ENCODE measurements at places on chromosomes 4 and X.
A peak's percentile ranks its signal among the peaks of the same experiment; 100 is the strongest.

DNA sequence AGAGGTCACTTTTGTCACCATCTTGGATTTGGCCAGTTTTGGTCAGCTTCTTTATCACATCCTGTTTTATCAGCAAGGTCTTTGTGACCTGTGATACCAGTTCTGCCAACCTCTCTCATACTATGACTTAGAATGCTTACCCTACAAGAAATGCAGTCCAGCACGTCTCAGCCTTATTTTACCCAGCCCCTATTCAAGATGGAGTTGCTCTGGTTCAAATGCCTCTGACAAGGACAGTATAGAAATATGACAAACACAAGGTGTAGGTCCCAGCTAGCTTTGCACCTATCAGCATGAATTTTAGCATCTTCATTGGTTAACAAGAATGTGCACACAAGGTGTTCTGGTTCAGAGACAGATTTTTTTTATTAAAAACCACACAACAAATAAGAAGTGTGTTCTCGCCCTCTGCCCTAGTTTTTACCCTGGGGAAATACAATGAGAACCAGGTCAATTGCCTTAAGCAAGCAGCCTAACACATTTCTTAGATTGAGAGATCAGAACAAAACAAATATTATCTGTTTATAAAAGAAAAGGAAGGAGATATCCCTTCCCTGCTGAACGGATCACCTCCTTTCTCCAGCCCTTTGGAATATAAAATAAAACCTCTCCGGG, 962.3 kb upstream of the PRKX start:
- no peaks in the 10 kb centered on the region for H3K4me1 ChIP-seq
- no peaks in the 10 kb centered on the region for H3K27me3 ChIP-seq
- no peak overlapping the region for H3K27ac ChIP-seq
- no peak overlapping the region for H3K4me3 ChIP-seq

DNA sequence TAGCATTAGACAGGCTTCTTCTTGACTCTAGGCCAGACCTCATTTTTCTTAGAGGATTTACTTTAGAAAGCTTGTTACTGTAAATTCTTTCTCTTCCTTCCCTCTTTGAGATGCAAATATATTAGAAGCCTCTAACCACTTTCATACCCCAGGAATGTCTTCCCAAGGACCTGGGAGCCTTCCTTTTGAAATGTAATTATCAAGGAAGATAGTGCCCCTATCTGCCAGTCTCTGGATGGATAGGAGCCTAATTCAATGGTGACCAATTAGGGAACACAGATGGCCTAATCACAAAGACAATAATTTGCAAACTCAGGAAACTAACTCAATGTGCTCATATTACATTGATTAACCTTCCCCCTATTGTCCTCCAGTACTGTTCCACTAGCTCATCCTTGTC, 145.6 kb upstream of the DCAF8L1 start:
- H3K36me3 ChIP-seq: no peaks in the 10 kb centered on the region
- H3K4me1 ChIP-seq: no peaks in the 10 kb centered on the region
- H3K4me3 ChIP-seq: no peak overlapping the region
- DNase-seq: no peak

DNA sequence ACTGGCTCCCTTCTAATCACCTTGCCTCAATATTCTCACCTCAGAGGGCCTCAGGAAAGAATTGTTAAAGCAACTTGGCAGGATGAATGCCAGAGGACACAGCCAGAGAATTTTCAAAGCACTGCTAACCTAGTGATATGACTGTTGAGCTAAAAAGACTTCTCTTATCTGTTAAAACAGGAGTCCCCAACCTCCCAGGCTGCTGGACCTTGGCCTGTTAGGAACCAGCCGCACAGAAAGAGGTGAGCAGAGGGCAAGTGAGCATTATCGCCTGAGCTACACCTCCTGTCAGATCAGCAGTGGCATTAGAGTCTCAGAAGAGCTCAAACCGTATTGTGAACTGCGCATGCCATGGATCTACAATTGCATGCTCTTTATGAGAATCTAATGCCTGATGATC, 1.7 kb upstream of the KCNE5 start:
- no peaks in the 10 kb centered on the region for H3K36me3 ChIP-seq
- H3K4me1 ChIP-seq: no peaks in the 10 kb centered on the region
- no peak overlapping the region for H3K4me3 ChIP-seq
- H3K27me3 ChIP-seq: no peaks in the 10 kb centered on the region

DNA sequence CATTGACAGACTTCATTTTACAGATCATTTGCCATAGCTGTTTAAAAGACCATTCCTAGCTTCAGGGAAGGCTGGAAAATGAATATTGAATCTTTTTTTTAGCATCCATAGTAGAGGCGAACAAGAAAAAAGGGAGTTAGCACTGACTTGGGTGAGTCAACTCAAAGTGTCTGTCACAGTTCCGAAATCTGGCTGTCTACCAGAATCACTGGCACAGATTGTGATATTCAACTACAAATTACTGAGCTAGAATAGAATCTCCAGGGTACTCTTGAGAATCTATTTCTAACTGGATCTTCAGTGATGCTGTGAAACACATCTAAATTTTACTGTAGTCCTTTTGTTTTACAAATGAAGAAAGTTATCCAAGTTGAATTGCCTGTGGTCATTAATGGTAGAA, 31.5 kb downstream of the SEC24B start:
- no peak overlapping the region for H3K4me3 ChIP-seq
- no peaks in the 10 kb centered on the region for H3K27me3 ChIP-seq
- peaks cover 4% of the 10 kb centered on the region for H3K4me1 ChIP-seq
- H3K27ac ChIP-seq: no peak overlapping the region
- DNase-seq: no peak

- H3K4me1 ChIP-seq: no peaks in the 10 kb centered on the region
- no peak overlapping the region for H3K4me3 ChIP-seq
- H3K36me3 ChIP-seq: peaks cover 14% of the 10 kb centered on the region
- peak; percentile 40 for DNase-seq
- H3K27me3 ChIP-seq: no peaks in the 10 kb centered on the region
Observed at GRCh38 chr4:169604131-169604900, 8.1 kb downstream of the NEK1 start.

GRCh38 chrX:44943007-44943406, 70.0 kb downstream of the KDM6A start:
- H3K27me3 ChIP-seq: no peaks in the 10 kb centered on the region
- H3K36me3 ChIP-seq: no peaks in the 10 kb centered on the region
- no peak for DNase-seq

- H3K27ac ChIP-seq: no peak overlapping the region
- no peak overlapping the region for H3K4me3 ChIP-seq
- H3K36me3 ChIP-seq: no peaks in the 10 kb centered on the region
- no peak for DNase-seq
- no peaks in the 10 kb centered on the region for H3K27me3 ChIP-seq
Observed at GRCh38 chr4:7105276-7105675, 37.4 kb upstream of the GRPEL1 start.

- peaks cover 14% of the 10 kb centered on the region for H3K4me1 ChIP-seq
- H3K4me3 ChIP-seq: no peak overlapping the region
Observed at GRCh38 chr4:107725281-107725859, 5.3 kb upstream of the PAPSS1 start.
